Cardiac muscle cell (in vitro differentiated cells and primary cell): ENCODE measurements at places on chromosomes 1 and 21.

DNA sequence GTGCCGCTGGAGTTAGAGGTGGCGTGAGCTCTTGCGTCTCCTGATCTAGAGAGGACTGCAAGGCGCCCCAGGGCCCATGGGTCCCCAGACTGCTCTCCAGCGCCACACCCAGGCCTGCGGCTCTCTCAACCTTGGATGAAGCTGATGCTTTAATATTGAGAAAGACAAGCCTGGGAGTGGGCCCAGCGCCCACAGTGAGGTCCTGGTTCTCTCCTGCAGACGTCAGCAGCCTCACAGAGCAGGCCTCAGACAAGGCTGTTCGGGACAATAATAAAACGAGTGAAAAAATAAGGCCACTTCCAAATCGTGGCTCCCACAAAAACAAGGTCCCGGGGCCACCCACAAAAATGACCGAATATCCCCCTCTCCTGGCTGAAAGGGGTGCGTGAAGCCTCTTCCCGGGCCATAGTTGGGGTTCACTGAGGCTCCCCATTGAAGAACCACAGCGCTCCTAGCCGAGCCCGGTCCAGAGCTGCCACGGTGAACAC, 6.0 kb upstream of the DNMT3L start:
- H3K27ac ChIP-seq, result no peak overlapping the region
- H3K4me3 ChIP-seq, result no peak overlapping the region
- peaks cover 7% of the 10 kb centered on the region for H3K4me1 ChIP-seq
- no peaks in the 10 kb centered on the region for H3K27me3 ChIP-seq
- no peaks in the 10 kb centered on the region for H3K36me3 ChIP-seq

DNA sequence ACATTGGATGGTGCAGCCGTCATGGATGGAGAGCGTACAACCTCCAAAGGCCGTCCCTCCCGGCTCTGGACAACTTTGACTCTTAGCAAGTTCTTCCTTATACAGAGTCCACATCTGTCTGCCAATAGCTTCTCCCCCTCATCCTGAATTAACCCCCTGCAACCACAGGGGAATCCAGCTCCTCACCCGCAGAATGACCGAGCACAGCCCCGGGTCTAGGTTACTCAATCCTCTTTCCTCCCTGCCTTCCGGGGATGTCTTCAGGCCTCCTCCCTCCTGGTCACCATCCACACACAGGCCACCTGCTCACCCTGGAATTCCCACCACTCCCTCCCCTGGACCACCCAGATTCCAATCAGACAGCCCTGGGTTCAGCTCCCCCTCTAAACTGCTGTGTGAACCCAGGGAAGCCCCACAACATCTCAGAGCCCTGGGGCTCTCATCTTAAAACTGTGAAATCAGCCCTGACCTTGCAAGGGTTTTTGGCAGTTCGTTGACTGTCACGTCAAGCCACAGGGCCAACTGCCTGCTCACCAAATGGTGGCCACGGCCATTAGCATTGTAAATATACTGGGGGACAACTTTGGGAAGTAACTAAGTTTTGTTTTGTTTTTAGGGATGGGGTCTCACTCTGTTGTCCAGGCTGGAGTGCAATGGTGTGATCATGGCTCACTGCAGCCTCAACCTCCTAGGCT, 54.2 kb downstream of the HSPG2 start:
- peaks cover 27% of the 10 kb centered on the region for H3K36me3 ChIP-seq
- no peaks in the 10 kb centered on the region for H3K4me1 ChIP-seq
- no peak for DNase-seq
- no peak overlapping the region for H3K27ac ChIP-seq

GRCh38 chr21:32538147-32538792, 47.1 kb downstream of the TCP10L start:
- H3K4me1 ChIP-seq, result no peaks in the 10 kb centered on the region
- H3K27ac ChIP-seq, result no peak overlapping the region

DNA sequence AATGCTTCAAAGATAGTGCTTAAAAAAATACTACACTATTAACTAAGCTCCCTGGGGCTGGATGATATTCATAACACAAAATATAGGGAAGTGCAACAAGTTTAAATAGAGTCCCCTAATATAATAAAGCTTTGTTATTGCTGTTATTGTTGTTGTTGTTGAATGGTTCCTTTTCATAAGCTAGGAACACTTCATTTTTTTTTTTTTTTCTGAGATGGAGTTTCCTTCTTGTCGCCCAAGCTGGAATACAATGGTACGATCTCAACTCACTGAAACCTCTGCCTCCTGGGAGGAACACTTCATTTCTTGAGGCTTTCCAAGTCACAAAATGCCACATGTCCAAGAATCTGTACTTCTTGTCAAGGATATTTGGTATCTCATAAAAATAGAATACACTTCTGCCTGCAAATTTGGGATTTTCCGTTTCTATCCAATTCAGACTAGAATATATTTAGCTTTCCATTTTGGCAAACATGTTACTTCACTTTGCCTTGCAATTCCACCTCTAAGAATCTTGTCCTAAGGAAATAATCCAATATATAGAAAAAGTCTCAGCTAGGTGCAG, 21.1 kb downstream of the WDR47 start:
- H3K27me3 ChIP-seq, result no peaks in the 10 kb centered on the region
- no peaks in the 10 kb centered on the region for H3K4me1 ChIP-seq
- no peak overlapping the region for H3K27ac ChIP-seq

DNA sequence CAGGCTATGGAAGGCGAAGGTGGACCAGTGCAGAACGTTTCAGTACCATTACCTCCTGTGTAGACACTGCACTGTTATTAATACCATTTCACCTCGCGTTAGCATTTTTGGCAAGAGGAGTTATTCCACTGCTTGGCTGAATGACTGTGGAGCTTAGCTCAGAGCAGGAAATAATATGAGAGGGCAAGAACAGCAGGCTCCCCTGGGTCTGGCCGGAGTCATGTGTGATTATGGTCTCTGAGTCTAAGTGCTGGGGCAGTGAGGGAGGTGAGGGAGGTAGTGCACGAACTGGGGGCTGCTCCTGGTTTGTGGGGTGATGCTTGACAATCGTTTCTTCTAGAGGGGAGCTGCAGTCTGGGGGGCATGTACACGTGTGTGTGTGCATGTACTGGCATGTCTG, 82.9 kb downstream of the MDM4 start:
- no peak for DNase-seq
- no peaks in the 10 kb centered on the region for H3K4me1 ChIP-seq
- no peak overlapping the region for H3K4me3 ChIP-seq
- H3K36me3 ChIP-seq, result no peaks in the 10 kb centered on the region
- no peaks in the 10 kb centered on the region for H3K27me3 ChIP-seq

DNA sequence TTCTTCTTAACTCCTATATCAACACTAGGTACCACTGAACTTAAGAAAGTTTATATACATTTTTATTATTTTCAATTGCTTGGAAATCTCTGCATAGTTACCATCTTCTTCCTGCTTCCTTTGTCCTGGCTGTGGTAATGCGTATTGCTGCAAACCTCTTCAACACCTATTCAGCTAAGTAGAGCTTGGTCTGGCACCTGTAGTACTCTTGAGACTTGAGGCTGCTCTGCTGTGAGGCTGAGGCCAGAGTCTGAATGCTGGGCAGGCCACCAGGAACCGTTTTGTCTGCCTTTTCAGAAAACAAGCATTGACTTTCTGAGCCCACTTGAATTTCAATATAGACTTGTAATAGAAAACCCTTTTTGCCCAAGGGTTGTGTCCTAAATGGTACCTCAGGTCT, 52.0 kb upstream of the RGS2 start:
- H3K4me3 ChIP-seq, result no peak overlapping the region
- H3K27me3 ChIP-seq, result no peaks in the 10 kb centered on the region
- no peaks in the 10 kb centered on the region for H3K36me3 ChIP-seq
- H3K4me1 ChIP-seq, result no peaks in the 10 kb centered on the region

- H3K4me3 ChIP-seq, result no peak overlapping the region
- no peaks in the 10 kb centered on the region for H3K4me1 ChIP-seq
- DNase-seq, result no peak
- H3K27me3 ChIP-seq, result no peaks in the 10 kb centered on the region
Observed at GRCh38 chr1:58950897-58951296, 167.1 kb upstream of the JUN start.

DNA sequence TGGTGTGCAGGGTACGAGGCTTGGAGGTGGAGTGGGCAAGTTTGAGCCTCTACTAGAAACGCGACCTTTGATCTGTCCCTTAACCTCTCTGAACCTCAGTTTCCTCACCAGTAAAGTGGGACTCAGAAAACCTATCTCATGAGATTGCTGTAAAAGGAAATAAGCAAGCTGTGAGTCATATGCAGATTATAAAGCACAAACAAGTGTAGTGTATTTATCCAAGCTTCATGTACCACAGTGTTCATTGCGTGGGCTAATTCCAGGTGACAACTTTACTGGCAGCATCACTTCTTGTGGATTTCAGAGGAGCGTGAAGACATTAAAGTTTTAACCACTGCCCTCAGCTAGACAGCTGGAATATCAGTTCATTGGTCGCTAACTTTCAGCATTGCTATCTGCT, 44.4 kb downstream of the ZNF697 start:
- H3K4me1 ChIP-seq, result no peaks in the 10 kb centered on the region
- no peaks in the 10 kb centered on the region for H3K27me3 ChIP-seq
- no peak overlapping the region for H3K27ac ChIP-seq

DNA sequence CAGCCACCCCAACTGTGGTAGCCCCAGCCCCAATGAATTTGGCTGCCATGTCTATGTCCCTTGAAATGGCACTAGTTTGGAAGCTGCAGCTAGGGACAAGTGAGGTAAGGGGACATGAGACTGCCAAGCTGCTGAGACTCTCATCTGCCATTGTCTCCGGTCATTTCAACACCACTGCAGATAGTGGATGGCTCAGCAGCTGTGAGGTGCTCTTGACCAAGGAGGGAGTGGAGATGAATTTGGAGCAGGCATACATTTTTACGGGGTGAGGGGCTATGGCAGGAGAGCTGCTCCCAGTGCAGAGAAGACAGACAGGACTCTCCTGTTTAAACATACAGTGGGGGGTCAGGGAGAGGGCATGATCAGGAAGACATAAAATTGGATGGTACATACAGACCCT, 315.5 kb upstream of the CAMK1G start:
- peaks cover 7% of the 10 kb centered on the region for H3K4me1 ChIP-seq
- no peaks in the 10 kb centered on the region for H3K36me3 ChIP-seq
- H3K27me3 ChIP-seq, result no peaks in the 10 kb centered on the region
- no peak overlapping the region for H3K4me3 ChIP-seq
- DNase-seq, result no peak

DNA sequence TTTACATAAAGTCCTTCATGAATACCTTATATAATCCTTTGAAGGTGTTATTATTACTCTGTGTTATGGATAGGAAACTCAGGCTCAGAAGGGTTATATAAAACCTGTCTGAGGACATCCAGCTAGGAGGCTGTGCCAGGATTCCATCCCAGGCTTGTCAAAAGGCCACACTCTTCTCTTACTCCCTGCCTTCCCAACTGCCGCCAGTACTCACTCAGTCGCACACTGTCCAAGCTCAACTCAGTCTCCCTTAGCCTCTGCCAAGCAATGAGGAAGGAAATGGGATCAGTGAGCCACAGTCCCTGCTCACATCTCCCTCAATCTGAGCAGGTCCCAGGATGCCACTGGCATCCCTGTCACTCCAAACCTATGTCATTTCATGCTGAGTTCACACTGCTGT, 94.4 kb downstream of the NAV1 start:
- no peaks in the 10 kb centered on the region for H3K36me3 ChIP-seq
- no peak overlapping the region for H3K4me3 ChIP-seq
- H3K27ac ChIP-seq, result no peak overlapping the region
- DNase-seq, result no peak
- H3K4me1 ChIP-seq, result peaks cover 22% of the 10 kb centered on the region
- H3K27me3 ChIP-seq, result no peaks in the 10 kb centered on the region

DNA sequence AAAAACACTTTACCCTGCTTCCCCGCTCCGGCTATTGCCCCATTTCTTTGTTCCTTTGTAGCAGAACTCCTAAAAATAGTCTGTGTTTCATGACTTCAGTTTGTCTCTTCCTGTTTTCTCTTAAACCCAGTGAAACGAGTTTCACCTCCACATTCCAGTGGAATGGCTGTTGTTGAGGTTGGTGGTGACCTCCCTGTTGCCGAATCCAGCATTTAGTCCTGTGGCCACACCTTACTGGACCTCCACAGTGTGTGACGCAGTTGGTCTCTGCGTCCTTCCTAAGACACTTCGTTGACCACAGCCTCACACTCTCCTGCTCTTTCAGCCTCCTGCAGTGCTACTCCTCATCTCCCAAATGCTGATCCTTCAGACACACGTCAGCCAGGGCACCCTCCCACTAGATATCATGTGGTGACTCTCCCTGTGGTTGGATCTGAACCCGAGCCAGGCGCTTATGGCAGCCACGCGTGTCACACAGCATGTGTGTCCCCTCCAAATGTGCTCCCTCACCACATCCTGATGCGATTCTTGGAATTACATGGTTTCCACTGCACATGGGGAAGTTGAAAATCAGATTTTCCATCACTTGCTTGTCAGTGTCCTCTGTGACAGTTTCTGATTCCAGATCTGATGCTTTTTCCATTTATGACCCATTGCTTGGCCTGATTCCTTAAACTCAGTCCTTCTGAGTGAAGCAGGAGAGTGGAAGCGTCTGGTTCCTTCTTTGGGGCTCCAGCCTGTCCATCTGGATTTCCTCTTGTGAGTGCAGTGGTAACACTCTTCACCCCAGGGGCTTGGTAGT, 99.1 kb upstream of the ARTN start:
- H3K27me3 ChIP-seq, result no peaks in the 10 kb centered on the region
- no peak overlapping the region for H3K4me3 ChIP-seq
- H3K4me1 ChIP-seq, result peaks cover 15% of the 10 kb centered on the region
- H3K27ac ChIP-seq, result no peak overlapping the region

DNA sequence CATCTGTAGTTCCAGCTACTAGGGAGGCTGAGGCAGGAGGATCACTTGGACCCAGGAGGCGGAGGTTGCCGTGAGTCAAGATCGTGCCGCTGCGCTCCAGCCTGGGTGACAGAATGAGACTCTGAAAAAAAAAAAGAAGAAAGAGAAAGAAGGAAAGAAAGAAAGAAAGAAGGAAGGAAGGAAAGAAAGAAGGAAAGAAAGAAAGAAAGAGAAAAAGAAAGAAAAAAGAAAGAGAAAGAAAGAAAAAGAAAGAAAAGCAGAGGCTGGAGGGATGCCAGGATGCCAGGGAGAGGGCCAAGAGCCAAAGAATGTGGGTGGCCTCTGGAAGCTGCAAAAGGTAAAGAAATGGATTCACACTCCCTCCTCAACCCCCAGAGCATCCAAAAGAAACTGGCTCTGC, 8.2 kb upstream of the KCNE2 start:
- H3K4me1 ChIP-seq, result no peaks in the 10 kb centered on the region
- no peaks in the 10 kb centered on the region for H3K27me3 ChIP-seq

- no peak overlapping the region for H3K4me3 ChIP-seq
- H3K36me3 ChIP-seq, result no peaks in the 10 kb centered on the region
- H3K27me3 ChIP-seq, result no peaks in the 10 kb centered on the region
- H3K27ac ChIP-seq, result no peak overlapping the region
- H3K4me1 ChIP-seq, result peaks cover under 1% of the 10 kb centered on the region
- no peak for DNase-seq
Observed at GRCh38 chr1:218510153-218510772, 165.1 kb downstream of the TGFB2 start.

- no peak overlapping the region for H3K4me3 ChIP-seq
- H3K4me1 ChIP-seq, result peaks cover 17% of the 10 kb centered on the region
- peaks cover 9% of the 10 kb centered on the region for H3K27me3 ChIP-seq
- no peak for DNase-seq
Observed at GRCh38 chr1:46399307-46399706, 5.2 kb downstream of the FAAH start.
